ENCODE measurements at places on chromosomes 2 and 18.

GRCh38 chr2:65604246-65604645 is 171.8 kb upstream of the SPRED2 start:
- DNase-seq: no peak

DNA sequence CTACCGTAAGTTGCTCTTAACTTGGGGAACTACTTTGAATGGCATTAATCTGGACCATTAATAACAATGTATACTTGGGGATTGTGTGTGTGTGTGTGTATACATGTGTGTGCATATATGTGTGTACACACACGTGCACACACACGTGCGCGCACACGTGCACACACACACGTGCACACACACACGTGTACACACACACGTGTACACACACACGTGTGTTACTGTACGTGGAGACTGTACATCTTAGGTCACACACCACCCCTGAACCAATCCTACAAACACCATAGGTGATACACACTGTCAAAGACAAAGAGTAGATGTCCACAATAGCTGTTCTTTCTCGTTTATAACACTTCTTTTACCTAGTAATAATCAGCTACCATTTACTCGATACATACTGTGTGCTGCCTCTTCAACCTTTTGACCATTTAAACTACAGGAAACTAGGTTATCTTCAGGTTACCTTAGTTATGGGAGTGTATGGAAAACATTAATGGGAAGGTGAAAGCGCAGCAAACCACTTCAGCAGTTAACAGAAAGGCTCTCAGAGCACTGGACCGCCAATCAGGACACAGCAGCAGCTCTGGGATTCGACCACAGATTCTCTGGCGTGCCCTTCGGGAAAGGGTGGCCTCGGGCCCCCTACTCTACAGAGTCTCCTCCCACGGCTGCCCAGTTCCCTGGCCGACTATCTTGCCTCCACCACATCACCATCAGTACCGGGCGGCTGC is 894 bp upstream of the GCC2 start:
- DNase-seq: no peak

DNA sequence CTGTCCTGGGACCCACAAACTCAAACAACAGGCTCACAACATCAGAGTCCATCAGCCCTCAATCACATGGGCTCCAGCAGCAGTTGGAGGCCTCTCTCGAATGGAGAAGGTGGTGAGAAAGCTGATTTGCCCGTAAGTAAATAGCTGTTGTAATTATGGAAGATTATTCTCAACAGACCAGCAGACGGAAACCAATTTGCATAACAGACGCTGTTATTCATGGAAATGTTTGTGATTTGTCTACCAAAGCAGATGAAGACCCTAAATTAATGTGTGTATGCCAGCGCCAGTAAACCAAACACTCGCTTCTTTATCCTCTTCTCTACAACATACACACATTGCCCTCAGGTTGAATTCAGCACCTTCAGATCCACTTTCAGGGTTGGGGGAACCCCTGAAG is 23.4 kb upstream of the GALNT14 start:
- DNase-seq: no peak

- no peak for DNase-seq
Observed at GRCh38 chr2:216559625-216560156, 61.0 kb downstream of the RPL37A start.

GRCh38 chr2:237806334-237806733 is 7.8 kb downstream of the RBM44 start:
- no peak for DNase-seq

GRCh38 chr2:191038241-191038725 is 24.3 kb upstream of the STAT1 start:
- no peak for DNase-seq

- no peak for DNase-seq
Observed at GRCh38 chr2:5409898-5410381, 282.2 kb upstream of the SOX11 start.

GRCh38 chr2:113278742-113279139 is at the start of gene PAX8:
Gene PAX8, minus strand, starts transcription at chr2:113278921. Its CDS starts 527 bp downstream, at chr2:113278394.
- no peak for DNase-seq

DNA sequence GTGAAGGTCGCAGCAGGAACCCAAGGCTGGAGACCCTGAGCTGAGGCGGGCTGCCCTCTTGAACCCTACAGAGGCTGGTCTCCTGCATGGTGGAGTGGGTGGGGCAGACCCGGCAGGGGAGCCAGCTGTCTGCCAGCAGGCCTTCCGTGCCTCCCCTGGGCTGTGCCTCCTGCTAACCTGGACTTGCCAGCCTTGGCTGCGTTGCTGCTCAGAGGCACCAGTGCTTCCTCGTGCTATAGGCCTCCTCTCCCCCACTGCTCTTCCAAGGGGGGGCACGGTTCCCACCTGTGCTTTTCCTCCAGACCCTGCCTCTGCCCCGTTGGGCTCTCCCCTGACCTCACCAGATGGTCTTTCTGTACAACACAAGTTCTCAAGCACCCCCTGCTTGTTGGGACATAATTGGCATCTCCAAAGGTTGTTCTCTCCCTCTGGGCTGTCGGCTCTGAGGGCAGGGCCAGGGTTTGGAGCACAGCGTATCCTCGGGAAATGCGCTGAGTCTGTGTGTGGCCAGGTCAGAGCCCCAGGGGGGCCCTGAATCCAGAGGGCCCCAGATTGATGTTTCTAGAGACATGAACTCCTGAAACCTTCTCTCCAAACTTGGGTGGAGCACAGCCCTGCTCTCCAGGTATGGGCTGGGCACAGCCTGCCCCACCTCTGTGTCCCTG is 6.7 kb downstream of the ARHGEF4 start:
- no peak for DNase-seq

DNA sequence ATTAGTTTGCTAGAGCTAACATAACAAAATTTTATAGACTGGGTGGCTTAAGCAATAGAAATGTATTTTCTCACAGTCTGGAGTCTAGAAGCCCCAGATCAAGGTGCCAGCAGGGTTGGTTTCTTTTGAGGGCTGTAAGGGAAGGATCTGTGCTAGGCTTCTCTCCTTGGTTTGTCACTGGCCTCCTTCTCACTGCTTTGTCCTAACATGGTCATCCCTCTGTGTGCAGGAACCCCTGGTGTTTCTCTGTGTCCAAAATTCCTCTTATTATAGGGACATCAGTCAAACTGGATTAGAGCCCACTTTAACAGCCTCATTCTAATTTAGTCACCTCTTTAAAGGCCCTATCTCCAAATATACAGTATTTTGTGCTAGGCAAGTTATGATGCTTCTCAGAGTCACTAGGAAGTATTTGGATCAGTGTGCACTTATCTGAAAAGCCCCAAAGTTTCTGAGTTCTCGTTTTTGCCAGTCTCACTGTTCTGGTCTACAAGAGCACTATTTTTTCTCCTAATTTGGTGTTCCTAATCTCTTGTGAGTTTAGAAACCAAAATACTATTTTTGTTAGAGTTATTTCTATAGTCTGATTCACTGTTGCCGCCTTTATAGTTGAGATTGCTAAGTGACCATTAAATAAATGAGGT is 29.0 kb downstream of the ZC3H6 start:
- no peak for DNase-seq

GRCh38 chr2:15363142-15363541 is 198.0 kb downstream of the NBAS start:
- no peak for DNase-seq

DNA sequence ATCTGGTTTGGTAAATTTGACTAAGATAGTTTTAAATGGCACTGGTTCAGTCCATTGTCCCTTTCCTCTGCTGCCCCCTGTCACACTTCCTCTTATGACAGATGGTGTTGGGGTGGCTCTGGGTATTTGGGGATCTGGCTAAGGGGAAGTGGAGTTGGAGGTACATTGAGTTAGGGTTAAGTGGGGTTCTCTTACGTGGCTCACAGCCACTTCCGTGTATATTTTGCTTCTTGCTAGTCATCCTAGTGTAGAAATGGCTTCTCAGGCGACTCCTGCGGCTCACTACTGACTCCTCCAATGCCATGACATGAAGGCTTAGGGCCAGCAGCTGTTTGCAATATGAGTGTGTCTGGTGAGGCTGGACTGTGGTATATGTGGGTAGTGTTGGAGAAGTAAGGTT is 187.0 kb downstream of the HAUS1 start:
- no peak for DNase-seq

GRCh38 chr2:65724336-65724735 is 291.9 kb upstream of the SPRED2 start:
- no peak for DNase-seq

DNA sequence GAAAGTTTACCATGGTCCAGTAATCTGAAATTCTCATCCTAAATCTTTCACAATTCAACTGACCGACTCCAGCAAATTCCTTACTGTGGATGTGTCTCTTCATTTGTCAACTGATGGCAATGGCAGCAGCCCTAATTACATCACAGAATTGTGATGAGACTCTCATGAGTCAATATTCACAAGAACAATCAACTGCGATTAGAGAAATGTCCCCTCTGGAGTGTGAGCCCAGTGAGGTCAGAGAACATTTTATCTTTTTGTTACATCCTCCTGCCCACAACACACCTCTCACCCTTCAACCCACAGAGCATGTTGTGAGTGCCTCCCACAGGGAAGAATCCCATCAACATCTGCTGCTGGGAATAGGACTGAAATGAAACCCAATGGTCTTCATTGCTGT is 73.6 kb downstream of the CD226 start:
- no peak for DNase-seq

GRCh38 chr18:65768120-65768778 is 17.4 kb downstream of the CDH7 start:
- DNase-seq: no peak

DNA sequence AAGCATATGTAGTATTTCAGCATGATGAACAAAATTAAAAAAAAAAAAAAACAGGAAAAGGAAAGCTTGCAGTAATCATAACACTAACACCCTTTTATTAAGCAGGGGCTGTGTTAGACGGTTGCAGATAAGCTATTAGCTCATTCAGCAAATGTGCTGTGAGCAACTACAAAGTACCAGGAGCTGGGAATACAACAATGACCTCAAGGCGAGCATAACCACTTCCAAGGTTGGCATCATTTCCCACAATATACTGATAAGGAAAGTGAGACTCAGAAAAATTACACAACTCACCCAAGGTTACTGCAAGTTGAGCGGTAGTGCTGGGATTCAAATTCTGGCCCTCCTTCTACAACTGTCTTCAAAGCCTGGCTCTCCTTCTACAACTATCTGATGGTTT is 38.2 kb upstream of the ACTR3 start:
- DNase-seq: no peak

GRCh38 chr2:125397535-125398251 is 1258.3 kb upstream of the GYPC start:
- no peak for DNase-seq

DNA sequence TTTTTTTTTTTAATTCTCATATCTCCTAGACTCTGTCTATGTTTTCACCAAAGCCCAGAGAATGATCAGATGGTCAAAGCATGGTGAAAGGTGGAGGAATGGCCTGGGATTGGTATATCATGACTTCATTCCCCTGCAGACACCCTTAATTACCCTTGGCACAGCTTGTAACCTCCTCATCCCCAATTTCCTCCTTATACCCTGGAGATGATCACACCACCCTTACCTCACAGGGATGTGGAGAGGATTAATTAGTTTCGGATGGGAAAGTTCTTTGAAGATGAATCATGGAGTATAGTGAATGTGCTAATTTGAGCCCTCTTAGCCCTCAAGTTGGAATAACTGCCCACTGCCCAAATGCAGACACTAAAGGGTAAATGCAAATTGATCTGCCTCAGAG is 138.0 kb upstream of the LYPD6 start:
- DNase-seq: no peak

- DNase-seq: no peak
Observed at GRCh38 chr18:22932885-22933205, 283 bp upstream of the RBBP8 start.

- no peak for DNase-seq
Observed at GRCh38 chr2:232435805-232436204, 20.1 kb upstream of the ALPI start.

GRCh38 chr2:56184500-56185011 is 766 bp downstream of the CCDC85A start:
- no peak for DNase-seq

GRCh38 chr18:9348079-9348671 is 13.6 kb downstream of the TWSG1 start:
- no peak for DNase-seq

- no peak for DNase-seq
Observed at GRCh38 chr2:73033766-73034381, 37.6 kb downstream of the SFXN5 start.

DNA sequence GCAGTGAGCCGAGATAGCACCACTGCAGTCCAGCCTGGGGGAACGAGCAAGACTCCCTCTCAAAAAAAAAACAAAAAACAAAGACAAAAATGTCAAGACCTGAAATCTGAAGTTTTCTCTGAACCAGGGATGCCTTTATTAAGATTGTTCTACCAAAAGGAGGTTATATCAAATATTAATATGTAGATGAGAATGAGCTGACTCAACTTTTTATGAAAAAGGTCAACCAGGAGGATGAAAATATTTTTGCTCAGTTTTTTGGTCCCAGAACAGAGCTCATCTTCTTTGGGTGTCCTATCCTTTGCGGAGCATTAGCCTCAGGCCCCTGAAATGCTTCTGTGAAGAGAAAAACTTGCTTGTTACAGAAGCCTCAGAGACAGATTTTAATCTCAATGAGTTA is 44.0 kb downstream of the NEMP2 start:
- no peak for DNase-seq

DNA sequence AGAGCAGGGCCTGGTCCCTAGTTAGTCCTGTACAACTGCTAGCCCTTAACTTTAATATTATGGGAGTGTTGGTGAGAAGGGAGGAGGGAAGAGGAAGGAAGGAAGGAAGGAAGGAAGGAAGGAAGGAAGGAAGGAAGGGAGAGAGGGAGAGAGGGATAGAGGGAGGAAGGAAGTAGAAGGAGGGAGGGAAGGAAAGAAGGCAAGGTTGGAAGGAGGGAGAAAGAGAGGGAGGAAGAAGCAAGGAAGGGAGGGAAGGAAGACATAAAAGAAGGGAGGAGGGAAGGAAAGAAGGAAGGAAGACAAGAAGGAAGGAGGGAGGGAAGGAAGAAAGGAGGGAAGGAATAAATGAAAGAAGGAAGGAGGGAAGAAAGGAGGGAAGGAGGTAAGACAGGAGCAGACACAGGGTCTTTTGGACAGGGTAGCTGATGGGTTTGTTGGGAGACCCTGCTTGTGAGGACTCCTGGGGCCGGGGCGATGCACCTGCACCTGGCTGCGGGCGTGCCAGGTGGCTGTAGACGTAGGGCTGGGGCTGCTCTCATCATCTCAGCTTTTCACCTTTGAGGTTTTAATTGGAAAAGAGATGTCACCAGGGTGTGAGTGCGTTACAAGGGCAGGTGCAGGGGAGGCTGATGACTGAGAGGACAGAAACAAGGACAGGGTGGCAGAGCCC is 5.9 kb upstream of the POMC start:
- DNase-seq: no peak

GRCh38 chr2:85710687-85711577 is 16.8 kb downstream of the GNLY start:
- DNase-seq: no peak

GRCh38 chr2:62306751-62307468 is 111.0 kb downstream of the B3GNT2 start:
- no peak for DNase-seq
